AG04449 (cell line): ENCODE measurements at places on chromosomes 7 and 10.
A peak's percentile ranks its signal among the peaks of the same experiment; 100 is the strongest.

GRCh38 chr10:86066696-86067095 lies 299.9 kb downstream of the GRID1 start:
- DNase-seq: no peak

DNA sequence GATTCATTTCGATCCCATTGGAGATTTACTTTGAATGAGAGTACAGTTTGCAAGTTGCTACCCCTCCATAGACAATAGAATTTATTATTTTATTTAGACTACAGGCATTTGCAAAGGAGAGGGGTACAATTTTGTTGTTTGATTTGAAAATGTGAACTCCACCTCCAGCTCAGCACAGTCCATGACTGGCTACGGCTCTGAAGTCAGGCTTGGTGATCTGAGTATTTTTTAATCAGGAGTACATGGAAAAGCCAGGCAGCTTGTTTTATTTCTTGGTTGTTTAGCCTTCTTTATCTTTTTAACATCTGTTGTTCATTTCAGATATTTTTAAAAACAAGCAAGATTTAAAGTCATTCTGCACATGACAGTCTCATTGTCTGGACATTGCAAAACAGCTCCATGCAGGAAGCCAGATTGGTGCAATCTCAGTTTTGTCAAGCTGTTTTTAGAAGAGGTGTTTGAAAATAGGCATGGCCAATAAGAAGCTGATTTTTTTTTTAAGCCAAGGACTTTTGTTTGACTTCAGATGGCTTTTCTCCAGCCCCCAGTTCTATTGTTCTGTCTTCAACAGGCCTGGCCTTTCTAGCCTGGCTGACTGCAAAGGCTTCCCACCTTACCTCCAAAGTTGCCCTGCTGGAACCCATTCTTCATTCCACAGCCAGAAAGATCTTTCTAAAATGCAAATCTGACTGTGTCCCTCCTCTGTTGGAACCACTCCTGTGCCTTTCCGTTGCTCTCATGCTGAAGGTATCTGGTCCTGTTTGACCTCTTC lies 12.2 kb downstream of the PLXDC2 start:
- no peak for DNase-seq

GRCh38 chr7:140571538-140572122 lies 69.0 kb downstream of the DENND2A start:
- no peak for DNase-seq

- no peak for DNase-seq
These were observed 393.1 kb downstream of the TNS3 start for GRCh38 chr7:47188653-47189315.

DNA sequence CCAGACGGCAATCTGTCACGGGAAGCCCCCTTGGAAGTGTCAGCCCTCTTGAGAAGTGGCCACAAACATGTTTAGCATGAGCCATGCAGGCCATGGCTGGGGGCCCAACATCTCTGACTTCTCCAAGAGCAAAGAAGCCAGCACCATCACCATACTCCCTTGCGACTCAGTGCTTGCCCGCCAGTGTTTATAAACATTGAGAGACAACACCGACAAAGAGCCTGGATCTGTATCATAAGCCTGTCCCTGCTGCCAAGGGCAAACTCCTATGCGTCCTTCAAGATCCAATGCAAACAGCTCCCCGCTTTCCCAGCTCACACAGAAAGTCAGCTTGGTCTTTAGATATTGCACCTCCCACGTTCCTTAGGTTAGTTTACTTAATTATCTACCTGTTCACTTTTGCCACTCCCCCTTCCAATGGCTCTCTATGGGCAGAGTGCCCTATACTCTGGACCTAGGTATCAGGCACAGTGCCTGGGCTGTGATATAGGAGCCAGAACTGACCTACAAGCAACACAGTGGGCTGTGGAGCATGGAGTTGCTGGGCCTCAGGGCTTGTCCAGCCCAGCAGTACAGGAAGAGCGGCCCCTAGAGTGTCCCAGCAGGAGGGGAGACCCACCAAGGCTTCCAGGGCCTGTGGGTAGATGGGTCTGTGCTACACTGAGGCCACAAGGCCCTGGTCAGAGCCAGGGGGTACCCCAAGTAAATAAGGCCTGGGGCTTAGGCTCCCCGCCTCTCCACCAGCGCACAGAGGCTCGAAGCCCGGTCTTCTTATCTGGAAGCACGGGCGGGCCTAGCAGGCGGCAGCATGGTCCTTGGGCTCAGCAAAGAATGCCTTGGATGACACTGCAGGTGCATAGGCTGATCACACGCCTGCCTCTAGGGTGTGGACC lies 37.7 kb downstream of the CAMK2B start:
- no peak for DNase-seq

DNA sequence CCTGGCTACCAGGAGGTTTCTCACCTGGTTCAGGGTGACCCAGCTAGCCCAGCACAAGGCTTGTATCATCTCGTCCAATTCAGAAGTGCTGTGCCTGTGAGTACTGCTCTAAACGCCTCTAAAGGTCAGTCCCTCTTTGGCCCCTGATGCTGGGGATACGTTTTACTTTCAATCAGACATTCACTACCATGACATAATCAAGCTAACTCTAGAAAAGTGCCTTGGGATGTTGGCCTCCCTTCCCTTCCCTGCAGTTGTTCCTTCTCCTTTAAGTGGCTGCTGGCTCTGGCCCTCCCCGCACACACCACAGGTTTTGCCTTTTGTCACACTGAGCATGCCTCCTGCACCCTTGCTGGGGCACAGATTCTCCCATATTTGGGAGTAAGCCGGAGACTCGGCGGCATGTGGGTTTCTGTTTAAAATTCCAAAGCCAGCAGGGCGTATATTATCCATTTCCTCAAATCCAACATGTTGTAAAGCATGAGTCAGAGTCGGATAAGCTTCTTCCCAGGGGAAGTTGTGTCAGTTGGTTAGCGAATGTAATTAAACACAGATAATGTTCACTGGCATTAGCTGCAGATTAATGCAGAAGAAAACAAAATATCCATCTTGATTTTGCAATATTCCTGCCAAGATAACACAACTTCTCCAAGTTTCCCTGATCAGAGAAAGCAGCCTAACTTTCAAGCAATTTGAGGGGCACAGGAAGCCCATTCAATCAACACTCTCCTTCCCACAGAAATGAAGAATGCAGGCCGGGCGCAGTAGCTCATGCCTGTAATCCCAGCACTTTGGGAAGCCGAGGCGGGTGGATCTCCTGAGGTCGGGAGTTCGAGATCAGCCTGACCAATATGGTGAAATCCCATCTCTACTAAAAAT lies 31.8 kb upstream of the VCL start:
- DNase-seq: peak; percentile 98
